ENCODE measurements at places on chromosomes 6 and 20.

- peak; percentile 74 for DNase-seq
Measured at GRCh38 chr6:158042245-158042798, 60.7 kb downstream of the SYNJ2 start.

- DNase-seq = peak; percentile 32
Measured at GRCh38 chr20:44594730-44595129, 12.4 kb downstream of the PKIG start.

GRCh38 chr6:1079525-1079924, 232.4 kb upstream of the FOXQ1 start:
- no peak for DNase-seq

DNA sequence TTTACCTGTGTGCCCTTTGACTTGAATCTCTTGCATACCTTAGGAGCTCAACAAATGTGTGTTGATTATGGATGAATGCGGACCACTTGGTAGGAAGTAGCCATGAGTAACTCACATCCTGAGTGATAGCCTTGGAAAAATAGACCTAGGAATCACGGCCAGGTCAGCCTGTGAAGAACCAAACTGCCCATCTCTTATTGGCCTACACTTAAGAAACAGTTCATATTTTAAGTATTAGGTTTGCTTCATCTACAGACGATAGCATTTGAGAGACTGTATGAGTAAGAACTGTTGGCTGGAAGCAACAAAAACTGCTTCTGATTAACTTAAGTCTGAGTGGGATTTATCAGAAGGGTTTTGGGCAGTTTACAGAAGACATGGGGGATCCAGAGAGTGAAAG, 320.1 kb upstream of the PRND start:
- peak; percentile 22 for DNase-seq

- DNase-seq = peak; percentile 45
Measured at GRCh38 chr6:76876922-76877553, 586.3 kb downstream of the HTR1B start.

GRCh38 chr6:99066044-99066443, 118.3 kb upstream of the FBXL4 start:
- no peak for DNase-seq

DNA sequence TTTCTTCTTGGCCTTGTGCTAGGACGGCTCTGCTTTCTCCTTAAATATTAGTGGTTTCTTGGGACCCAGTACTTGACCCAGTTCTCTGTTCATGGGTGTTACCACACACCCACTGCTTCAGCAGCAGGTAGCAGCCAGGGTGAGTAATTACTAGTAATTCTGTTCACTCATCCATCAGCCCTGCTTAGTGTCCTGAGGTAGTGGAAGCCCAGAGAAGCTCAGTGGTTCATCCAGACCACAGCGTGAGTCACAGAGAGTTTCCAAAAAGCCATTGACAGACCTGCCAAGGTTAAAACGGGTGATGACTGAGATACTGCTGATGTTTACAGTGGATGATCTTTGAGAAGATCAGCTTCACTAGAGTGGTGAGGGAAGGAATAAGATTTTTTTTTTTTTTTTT, 51.7 kb upstream of the HINT3 start:
- DNase-seq = peak; percentile 62

GRCh38 chr6:26484161-26484560, 15.9 kb upstream of the BTN1A1 start:
- no peak for DNase-seq

DNA sequence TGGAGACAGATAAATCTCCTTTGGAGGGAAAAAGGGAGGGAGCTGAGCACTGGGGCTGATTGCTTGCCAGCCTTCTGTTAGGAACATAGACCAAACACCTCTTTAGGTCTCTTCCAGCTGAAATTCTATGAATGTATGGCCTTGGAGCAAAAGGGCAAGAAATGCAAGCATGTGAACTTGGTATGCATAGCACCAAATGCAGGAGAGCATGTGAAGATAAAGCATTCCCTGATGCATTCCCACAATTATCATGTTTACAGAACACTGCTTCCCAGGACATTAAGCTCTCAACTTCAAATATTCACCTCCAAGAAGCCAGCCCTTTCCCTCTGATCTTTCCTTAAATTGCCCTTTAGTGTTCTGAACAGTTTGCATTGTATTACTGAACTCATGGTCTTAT, 15.6 kb downstream of the RIPOR2 start:
- DNase-seq = no peak

DNA sequence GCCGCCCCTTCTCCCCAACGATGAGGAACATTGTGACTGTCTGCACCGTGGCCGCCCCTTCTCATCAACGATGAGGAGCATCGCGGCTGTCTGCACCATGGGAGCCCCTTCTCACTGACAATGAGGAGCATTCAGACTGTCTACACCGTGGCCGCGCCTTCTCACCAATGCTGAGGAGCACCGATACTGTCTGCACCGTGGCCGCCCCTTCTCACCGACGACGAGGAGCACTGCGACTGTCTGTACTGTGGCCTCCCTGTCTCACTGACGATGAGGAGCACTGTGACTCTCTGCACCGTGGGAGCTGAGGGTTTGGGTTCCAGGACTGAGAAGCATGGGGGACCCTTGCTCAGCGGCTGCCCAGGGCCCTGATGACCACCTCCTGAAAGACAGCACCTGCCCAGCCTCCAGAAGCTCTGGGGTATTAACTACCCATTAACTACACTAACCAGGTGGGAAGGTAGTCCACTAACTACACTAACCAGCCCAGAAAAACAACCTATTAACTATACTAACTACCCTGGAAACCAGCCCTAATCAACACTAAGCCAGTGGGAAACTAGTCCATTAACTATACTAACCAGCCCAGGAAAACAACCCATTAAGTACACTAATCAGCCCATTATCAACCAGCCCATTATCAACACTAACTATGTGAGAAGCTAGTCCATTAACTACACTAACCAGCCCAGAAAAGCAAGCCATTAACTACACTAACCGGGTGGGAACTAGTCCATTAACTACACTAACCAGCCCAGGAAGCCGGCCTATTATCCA, 116.9 kb downstream of the TAF4 start:
- DNase-seq = no peak

- peak; percentile 44 for DNase-seq
Measured at GRCh38 chr20:36202891-36203338, 33.4 kb upstream of the AAR2 start.

DNA sequence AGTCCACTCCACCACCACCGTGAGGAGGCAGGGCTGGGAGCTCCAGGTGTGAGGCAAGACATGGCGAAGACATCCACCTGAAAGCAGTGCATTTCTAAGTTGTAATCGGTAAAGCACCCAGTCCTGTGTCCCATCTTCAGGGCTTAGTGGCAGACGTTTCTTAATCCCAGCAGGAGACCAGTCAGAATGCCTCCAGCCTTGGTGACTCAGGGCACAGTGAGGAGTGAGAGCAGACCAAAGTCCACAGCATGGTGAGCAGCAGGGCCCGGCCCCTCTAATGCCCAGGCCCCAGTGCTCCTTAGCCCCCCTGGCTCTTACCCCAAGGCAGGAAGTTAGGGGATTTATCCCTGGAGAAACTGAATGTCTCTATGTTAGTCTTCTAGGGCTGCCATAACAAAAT, 183.9 kb downstream of the SYNDIG1 start:
- DNase-seq = peak; percentile 21

DNA sequence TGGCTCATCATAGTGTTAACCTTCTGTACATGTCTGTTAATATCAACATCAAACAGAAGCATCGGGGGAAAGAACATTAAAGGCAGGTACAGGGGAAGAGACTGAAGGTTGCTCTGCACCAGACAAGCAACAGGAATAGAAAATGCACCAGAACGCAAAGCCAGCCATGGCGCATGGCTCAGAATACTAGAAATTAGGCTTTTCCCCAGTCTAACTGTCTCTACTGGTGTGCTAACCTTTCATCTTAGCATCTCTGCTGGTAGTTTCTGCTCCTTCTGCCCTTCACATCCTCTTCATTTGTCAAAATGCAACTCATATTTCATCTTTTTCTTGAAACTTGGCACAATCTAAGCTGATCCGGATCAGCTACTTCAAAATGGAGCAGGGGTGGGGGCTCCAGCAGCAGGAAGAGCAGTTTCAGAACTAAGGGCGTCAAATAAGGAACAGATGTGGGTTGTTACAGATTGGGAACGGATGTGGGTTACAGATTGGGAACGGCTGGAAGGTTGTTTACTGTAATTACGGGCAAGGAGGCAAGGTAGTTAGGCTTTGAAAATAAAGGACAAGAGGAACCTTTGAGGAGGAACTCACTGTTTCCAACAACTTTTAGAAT, 13.1 kb upstream of the RNASET2 start:
- peak; percentile 34 for DNase-seq

- no peak for DNase-seq
Measured at GRCh38 chr20:25224941-25225340, 22.9 kb upstream of the PYGB start.

DNA sequence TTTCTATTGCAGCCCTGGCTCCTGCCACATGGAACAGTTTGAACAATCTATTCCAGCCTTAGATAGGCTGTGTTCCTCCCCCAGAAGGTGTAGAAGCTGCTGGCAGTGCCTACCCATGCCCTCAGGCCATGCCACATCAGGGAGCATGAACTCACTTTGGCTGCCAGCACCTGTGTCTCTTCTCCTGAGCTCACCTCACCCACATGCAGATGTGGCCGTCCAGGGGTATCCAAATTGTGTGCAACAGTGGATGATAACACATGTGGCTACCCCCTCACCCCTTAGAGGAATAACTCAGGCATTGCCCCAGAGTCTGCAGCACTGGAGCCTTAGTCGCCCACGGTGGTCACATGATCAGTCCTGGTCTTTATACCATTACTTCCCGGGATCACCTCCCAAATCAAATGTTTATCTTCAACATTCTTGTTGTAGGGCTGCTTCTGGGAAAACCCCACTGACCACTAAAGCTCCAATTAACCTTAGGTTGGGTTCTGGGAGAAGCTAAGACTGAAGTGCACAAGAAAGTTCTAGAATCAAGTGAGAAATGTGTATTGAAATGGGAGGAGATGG, 110.4 kb downstream of the BANF2 start:
- no peak for DNase-seq

- no peak for DNase-seq
Measured at GRCh38 chr6:37622646-37623071, 75.0 kb downstream of the MDGA1 start.

Measured in fibroblast of upper back skin (primary cell).